Activated T-helper 2 cell treated with anti-CD3 and anti-CD28 coated beads, Interferon-gamma antibody, Interleukin-2, Interleukin-4, amounts not matched to agents 10 μg/mL and 5 μg/mL and 100 μg/mL, durations not matched to agents 14 hours and 24 hours and 36 hours (primary cell): ENCODE measurements at places on chromosomes 2 and 18. TPM values are rescaled to one million over a fixed set of nuclear protein-coding genes. Genes with fewer than 3 reads are reported as not detected.

- DNase-seq: no peak
These were observed 117.6 kb downstream of the SMAD7 start for GRCh38 chr18:48832938-48833700.

DNA sequence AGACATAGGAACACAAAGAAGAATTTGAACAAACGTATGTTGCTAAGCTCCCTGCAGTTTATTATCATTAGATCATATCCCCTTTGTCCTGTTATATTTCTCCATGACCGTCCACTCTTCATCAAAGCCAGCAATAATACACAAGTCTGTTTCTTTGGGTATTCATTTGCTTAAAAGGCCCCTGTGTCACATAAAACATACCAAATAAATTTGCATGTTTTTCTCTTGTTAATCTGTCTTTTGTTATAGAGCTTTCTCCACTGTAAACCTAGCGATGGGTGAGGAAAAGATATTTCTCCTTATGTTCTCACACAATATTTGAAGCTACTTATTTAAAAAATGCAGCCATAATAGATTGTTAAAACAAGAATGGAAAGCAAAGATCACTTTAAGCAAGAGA, 42.9 kb upstream of the REL start:
- DNase-seq: no peak

DNA sequence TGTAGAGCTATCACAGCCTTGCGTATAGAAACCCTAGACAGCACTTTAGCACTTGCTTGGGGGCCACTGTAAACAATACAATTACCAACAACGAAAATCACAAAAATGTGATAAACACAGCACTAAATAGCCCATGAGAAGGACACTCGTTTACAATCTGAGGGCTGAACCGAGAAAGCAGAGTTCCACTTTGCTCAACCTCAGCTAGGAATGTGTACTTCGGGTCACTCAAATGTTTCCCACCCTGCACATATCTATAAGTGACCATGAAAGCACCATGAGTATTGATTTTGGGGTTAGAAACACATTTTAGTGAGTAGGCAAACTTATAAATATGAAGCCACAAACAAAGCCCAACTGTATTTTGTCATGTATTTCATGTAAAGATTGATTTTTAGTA, 62.3 kb downstream of the FRZB start:
- DNase-seq: no peak

DNA sequence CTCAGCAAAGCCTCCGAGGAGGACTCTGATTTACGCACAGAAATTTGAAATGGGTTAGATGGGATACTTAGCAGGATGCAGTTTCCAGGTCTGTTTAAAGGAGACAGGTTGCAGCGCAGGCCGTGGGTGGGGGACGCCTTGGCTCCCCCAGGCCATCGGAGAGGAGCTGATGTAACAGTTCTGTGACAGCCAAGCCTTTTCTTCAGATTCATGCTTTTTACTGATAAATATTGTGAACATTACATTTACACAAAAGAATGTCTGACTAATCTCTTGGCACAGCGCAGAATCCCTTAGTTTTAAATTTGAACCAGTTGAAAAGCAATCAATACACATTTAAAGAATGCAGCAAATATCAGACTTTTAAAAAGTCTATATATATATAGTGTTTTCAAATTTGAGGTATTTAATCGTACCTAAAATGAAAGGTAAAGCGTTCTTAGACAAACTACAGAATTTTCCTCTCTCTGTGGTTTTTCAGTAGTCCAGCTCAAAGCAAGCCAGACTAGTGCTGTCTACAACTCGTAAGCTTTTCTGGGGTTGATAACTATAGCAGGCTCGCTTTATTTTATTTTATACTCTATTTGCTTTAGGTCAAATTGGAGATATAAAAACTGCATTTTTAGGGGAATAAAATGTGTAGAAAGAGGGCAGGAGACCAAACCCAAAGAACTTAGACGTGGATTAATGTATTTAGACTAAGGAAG, 221.9 kb downstream of the PIEZO2 start:
- no peak for DNase-seq

DNA sequence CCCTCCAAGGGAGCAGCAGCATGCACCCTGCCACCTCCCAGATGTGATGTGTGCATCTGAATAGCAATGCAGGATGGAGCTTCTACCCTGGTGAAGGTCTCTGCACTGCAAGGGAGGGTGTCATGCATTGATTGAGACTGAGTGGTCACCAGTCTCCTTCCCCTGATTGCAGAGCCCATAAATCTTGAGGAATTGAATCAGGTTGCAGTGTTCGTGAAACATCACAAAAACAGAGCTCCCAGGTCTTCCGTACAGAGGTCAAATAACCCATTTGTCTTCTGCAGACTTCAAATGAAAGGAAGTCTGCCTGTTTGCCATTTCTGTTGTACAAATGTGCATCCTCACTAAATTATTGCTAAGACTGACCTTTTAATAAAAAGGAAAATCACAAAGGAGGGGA, 136.8 kb downstream of the WDSUB1 start:
- DNase-seq: no peak

DNA sequence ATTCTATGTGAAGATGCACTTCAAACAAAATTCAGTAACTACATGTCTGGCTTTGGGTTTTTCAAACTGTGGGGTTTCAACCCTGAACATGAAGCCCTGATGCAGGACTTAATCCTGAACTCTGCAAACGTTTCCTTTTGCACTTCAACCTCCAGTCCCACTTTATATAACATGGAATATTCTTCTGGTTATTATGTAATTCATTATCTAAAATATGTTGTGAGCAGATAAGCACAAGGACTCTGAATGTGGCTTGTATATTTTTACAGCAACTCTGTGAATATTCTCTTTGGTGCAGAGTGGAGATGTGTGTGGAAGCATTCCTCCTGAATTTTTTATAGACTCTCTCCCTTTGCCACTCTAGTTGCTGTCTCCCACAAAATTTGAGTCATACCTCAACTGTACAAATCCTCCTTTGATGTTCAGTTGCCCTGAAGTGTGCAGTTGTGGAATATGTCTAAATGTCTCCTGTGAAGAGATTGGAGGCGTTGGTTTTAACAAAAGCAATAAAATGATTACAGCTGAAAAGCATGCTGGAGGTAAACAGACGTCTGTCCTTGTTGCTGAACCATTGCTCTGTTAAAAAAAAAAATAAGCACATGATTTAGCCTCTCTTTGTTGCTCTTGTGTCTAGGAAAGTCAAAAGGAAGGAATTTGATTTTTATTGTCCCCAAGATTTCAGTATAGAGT, 205.1 kb upstream of the NRP2 start:
- DNase-seq: no peak

DNA sequence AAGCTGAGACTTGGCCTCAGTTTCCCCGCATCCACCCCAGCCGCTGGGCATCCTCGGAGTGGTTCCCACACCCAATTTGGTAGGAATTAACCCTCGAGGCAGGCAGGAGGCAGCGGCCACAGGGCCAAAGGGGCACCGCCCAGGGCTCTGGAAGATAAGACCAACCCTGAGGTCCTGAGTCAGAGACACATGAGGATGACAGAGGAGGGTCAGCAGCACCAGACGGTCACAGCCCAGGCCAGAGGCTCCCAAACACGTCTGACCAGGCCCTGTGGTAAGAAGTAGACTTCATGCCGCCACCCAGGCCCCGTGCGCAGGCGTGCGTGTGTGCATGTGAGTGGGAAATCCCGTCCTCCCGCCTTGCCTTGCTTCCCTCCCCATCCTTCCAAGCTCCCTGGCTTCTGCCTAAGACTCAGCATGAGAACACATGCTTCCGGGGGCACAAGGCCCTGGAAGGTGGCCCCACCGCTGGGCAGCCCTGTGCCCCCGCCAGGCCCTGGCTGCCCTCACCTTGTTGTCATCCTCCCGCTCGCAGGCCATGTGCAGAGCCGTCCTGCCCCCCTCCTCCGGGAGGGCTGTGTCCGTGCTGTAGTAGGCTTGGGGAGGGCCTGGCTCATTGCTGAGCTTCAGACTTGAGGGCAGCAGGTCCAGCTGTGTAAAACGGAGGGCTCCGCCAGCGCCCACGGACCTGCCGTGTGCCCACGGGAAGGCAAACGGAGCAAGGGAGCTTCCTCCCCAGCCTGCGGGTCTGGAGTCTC, 46.3 kb downstream of the ANKMY1 start:
- DNase-seq: peak; percentile 5

IMPA2 gene
- 17.4 and 22.2 TPM in 2 replicates for total RNA-seq

ACVR1C gene
- 0.57 and 0.94 TPM in 2 replicates for total RNA-seq

RNF144A gene
- total RNA-seq: 19.9 and 20.0 TPM in 2 replicates
